ENCODE measurements at places on chromosomes 2 and 18. TPM values are rescaled to one million over a fixed set of nuclear protein-coding genes. Genes with fewer than 3 reads are reported as not detected.

DNA sequence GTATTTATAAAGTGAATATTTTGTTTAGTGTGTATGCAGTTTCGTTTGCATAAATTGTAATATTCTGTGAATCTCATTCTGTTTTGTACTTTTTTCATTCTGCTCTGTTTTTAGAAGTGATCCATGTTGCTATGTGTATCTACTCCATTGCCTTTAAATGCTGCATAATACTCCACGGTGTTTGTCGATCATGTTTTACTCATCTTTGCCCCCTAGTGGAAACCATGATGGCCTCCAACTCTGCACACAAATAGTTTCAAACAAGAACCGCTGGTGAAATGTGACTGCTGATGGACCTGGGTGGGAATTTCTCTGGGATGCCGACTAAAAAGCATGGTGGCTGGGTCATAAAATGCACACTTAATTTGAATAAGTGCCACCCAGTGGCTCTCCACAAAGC is 32.0 kb upstream of the SKOR2 start:
- no peak for DNase-seq

GRCh38 chr2:240491483-240491882 is 56.0 kb downstream of the GPC1 start:
- DNase-seq, result no peak

DNA sequence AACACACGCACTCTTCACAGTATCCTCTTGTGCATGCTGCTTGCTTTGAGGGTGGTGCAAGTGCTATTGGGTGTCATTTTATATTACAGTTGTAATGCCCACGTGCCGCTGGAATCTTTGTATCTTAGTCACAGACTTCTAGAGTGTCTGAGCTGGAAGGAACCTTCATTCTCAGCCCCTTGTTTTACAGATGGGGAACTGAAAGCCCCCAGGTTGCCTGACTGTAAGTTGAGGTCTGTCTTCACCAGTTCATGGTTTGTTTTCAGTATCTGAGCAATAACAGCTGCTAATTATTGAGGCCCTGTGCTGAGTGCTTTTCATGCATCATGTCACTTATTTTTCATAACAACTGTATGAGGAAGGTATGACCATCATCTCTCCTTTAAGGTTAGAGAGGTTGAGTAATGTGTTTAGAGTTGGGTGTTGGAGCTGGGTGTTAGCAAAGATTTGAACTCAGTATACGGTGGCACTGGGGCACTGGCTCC is 77.0 kb downstream of the PRKCE start:
- no peak for DNase-seq

- DNase-seq, result no peak
Observed at GRCh38 chr18:6210349-6211173, 204.2 kb downstream of the L3MBTL4 start.

DNA sequence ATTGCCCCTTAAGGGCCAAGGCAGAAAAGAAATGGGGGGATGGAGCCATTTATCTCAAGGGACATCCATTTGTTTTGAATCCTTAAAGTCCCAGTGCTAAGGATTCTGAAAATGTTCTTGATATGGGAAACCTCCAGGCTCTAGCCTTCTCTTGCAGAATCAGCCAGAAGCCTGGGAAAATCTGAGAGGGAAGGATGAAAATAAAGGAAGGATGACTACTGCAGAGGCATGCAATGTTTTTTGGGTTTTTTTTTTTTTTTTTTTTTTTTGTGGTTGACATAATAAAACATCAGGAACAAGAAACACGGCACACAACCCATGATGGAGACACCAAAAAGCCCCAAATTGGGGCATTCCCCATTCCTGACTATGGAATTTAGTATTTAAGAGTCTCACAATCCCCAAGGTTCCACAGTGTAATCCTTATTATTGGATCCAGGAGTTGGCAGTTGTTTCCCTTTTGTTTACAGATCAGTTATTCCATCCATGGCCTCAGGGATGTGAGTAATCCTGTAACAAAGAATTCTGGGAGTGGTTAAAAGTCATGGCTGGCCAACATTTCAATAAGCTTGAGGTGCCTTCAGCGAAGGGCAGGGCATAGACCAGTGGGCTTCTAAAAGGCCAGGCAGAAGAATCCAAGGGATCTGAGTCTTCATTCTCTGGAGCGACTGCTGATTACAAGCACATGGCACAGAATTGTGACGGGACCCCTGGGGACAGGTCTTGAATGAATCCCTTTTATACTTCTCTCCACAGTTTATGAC is 337.5 kb downstream of the GULP1 start:
- no peak for DNase-seq

DNA sequence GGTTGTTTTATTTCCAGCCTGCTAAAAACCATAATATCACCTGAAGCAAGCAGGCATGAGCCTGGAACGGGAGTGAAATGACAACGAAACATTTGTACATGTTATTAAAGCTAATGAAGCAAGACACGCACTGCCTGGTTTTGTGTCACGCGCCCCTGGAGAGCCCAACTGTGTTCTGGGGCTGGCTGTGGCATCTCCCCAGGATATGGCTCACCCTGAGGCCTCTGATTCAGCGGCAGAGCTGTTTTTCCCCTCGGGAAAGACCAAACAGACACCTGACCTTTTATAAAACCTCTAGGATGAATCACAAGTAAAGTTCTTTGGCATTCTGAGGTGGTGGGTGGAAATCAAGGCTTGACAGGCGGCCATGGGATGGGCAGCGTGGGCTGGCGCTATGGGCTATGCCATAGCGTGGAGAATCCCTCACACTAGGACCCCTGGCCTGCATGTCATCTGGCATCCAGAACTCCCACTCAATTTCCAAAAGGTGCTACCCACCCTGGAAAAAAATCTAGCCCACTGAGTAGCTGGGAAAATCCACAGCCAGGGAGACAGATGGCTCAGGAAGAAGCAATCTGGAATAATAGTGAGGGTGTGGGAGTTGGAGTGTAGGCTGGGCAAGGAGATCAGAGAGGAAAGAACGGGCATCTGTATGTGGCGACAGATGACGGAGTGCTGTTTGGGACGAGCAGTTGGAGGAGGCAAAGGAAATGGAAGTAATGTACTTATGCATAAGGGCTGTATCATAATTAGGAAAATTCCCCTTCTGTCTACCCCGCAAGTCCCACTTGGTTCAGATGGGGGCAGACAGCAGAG is 262.0 kb downstream of the AFF3 start:
- no peak for DNase-seq

The SERPINB11 gene
- not detected for total RNA-seq

DNA sequence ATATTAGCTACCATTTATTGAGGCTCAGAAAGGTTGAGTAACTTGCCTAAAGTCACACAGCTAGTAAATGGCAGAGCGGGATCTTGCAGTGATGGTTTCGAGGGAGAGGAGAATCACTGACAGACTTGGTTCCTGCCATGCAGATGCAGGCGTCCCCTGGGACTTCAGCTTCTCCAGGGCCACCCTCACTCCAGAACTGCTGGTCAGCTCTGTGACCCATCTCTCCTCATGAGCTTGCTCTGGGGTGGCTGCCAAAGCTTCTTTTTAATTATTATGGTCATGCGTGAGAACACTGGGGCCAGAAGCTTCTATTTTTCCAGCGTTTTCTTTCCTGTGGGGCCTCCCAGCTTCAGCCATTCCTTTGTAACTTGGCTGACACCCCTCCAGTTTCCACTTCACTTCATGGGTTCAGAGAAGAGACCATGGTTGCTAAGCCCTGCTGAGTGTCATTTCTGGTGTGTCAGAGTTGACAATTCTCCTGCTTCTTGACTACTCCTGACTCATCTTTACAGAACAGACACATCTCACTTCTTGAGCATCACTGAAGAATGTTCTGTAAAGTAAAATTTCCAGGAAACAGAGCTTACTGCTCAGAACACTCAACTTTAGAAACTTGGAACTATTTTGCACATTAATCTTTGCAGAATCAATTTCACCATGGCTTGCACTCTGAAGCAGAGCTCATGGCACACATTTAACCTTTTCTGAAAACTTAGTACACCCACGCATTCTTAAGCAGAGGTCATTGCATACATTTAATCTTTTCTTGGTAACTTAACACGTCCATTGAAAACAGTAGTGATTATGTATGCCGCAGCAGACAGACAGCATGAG is 70.4 kb downstream of the IL1R2 start:
- no peak for DNase-seq

DNA sequence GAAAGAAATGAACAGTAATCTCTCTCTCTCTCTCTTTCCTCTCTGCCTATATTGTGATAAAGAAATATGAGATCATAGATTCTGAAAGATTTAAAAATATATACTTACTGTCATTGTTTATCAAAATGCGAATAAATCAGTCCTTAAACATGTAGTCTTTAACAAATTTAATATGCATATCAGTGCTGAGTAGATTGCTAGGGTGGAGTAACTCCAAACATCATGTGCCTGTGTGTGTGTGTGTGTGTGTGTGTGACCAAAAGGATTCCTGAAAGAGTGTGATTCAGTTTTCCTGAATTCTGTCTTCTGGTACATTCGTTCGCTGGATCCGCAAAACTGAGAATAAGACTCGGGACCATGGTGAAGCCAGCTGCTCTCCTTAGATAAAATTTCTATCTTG is 24.0 kb upstream of the DSEL start:
- no peak for DNase-seq

DNA sequence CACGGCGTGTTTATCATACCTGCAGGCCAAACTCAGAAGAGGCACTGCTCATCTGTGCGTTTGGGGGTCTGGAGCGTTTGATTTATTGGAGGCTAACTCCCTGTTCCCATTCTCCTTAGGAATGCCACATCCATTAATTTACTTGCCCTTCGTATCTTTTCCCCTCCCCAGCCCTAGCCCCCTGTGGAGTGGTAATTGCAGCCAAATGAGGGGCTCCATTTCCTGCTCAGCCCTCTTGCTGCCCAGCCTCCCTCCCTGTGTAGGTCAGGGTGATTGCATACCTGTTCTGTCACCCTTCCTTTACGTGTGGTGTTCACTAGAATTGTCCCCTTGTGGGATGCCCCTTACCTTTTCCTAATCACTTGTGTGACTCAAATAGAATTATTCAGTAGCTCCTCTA is 120.4 kb downstream of the MAP3K20 start:
- no peak for DNase-seq

DNA sequence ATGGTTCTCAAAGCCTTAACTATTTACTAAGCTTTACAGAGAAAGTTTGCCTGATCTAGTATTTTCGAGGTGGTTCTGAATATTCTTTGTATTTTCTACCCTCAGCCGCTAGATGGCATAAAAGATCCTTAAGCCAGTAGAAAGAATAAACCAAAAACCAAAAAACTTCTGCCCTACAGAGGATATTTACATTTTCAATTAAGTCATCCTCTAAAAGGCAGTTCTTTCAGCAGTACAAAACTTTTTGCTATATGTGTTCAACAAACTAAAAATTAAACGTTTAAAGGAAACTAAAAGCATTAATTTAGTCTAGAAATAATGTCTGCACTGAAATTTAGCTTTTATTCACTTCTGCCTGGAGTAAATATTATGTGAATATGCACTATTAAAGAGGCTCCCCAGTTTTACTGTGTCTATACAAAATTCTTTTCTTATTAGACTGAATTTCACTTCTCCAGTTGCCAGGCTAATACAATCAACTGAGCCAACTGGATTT is 297.5 kb downstream of the PIEZO2 start:
- no peak for DNase-seq

DNA sequence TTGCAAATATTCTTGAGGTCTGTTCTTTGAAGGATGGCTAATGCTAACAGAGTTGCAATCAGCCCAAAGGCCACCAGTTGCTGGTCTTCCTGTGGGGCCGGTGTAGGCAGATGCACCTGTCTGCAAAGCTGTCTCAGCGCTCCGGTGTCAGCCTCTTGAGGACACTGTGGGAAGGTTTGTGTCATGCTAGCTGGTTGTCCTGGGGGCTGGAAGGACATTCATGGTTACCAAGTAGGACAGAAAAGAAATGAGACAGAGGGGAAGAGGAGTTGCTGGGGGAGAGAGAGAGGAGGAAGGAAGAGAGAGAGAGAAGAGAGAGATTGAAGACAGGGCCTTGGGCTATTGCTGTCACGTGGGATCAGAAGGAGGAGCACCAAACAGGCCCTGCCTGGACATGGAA is 639.6 kb upstream of the HS6ST1 start:
- DNase-seq, result no peak

DNA sequence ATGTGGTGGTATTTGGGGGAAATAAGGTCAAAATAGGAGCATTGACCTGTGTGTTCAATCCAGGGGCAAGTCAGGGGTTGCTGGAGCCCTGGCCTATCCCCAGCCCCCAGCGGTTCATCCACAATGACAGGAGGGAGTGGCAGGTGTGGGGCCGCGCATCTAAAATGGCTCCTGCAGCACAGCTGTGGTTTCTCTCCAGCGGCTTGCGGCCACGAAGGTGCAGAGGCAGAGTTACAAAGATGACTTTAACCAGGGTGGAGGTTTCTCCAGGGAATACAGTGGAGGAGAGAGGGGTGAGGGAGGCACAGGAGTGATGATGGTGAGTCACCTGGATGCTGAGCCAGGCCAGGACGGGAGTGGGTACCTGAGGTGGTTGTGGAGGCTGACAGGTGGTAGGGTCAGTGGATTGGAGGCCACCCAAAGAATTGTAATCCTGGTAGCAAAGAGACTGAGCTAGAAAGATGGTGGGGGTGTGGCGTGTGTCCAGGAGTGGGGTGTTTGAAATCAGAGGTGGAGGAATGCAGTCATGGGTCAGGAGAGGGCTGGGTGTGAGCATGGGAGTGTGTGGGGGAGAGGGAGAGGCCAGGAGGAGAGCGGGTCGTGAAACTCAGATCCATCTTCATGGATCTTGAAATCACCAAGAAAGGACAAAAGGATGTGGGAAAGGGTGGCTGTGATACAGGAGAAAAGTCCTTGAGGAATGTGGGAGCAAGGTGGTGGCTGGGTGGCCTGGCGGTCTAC is 83.2 kb downstream of the CTIF start:
- no peak for DNase-seq

GRCh38 chr2:11410101-11410500 is 55.9 kb downstream of the E2F6 start:
- no peak for DNase-seq

DNA sequence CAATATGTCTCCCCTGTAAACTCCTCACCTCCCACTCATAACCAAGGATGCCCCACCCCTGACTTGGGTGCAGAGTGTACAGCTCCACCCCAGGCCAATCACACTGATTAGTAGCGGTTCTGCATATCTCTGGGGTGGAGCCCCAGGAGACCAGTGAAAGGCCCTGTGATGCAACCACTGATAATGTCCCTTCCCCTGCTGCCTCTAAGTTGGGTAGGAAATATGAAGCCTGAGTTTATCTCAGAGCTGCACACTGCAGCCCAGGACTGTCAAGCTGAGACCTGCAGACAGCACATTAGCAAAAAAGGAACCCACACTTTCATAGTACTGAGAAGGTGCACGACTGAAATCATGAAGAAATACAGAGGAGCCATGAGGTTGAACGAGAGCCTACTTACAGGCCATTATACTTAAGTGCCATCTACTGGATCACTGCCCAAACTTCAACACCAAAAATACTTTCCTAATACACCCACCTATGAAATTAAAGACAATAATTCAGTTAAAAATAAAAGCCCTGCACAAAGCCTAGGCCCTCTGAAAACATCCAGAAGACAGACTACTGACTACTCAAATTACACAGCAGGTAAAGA is 455.4 kb upstream of the LRRTM4 start:
- DNase-seq, result no peak

The ZNF2 gene
- total RNA-seq, result 0.75 TPM

DNA sequence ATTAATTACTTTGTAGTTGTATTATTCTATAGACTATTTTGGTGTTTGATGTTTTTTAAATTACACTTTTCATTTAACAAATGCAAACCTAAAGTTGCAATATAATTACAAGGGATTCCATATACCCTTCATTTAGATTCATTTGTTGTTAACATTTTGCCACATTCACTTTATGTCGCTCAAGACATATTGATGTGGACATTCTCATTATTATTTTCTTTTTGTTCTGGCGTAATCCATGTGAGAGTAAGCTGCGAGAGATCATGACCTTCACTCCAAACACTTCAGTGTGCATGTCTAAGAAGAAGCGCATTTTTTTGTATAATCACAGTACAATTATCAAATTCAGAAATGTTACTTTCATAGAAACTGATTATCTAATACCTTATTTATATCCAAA is 280.6 kb downstream of the CALCRL start:
- DNase-seq, result no peak

Measured in ascending aorta (tissue), 2 donors.